ENCODE measurements at places on chromosomes 1 and 21.

GRCh38 chr1:114229368-114229767 is 75.7 kb upstream of the SYT6 start:
- no peak for DNase-seq

DNA sequence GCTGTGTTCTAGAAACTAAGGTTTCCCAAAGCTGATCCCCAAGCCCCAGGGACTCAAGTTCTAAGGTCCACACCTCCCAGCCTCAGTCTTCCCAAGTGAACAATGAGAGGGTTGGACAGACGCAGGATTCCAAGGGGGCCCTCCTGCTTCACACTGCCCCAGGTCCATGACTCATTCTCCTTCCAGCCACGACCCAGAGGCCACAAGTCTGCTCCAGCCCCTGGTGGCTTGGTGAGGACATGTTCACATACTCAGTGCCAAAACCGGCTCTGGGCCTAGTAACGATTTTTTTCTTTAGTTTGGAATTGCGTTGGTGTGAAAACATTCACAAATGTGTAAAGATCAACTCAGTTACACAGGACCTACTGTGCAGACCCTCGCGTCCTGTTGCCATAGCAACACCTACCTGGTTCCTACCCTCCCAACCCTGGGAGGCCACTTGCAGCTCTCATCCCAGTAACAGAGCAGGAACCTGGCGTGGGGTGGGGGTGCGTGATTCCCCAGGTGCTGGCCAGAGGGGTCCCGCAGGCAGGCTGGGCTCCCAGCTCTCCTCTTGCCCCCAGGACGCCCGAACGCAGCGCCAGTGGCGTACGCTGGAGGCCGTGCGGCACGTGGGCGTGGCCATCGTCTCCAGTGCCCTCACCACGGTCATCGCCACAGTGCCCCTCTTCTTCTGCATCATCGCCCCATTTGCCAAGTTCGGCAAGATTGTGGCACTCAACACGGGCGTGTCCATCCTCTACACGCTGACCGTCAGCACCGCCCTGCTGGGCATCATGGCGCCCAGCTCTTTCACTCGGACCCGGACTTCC is 57.0 kb downstream of the DISP3 start:
- no peak for DNase-seq

- DNase-seq: no peak
These were observed 211.6 kb downstream of the DSCAM start for GRCh38 chr21:40635391-40635790.

- DNase-seq: no peak
These were observed 12.0 kb downstream of the SLAMF1 start for GRCh38 chr1:160634543-160635491.

- no peak for DNase-seq
These were observed 13.7 kb downstream of the MTARC2 start for GRCh38 chr1:220761688-220762427.

GRCh38 chr21:8998946-8999681 is 1522.3 kb upstream of the TPTE start:
- DNase-seq: no peak
